Effector CD4-positive, alpha-beta T cell (primary cell): ENCODE measurements at places on chromosomes 2 and 18.

- peak; percentile 30 for DNase-seq
Observed at GRCh38 chr2:230924470-230925341, at the start of gene GPR55. TSS of gene GPR55 (minus strand) at chr2:230925242. CDS start at chr2:230910962, 14,280 bp downstream.

DNA sequence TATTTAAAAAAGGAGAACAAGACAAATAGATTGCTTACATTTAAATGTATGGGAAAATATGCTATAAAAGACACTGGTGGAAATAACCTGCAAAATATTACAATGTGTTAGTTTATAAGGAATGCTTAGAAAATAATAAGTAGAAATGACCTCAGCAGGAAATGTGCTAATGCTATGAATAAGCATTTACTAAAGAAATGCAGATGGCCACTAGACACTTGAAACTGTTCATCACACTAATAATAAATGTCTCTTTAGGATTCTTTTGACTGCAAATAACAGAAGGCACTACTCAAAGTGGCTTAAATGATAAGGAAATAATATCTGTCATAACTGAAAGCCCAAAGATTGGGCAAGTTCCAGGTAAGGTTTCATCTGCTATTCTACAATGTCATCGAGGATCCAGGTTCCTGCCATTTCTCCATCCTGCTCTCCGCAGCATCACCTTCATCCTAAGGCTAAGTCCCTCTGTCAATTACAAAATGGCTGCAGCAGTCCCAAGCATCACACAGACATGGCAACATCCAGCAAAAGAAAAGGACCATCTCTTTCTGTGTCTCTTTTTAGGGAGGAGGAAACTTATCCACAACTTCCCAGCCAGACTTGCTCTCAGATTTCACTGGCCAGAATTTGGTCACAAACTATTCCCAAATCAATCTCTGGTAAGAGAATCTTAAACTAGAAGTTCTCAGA, 21.9 kb downstream of the METTL8 start:
- no peak for DNase-seq

DNA sequence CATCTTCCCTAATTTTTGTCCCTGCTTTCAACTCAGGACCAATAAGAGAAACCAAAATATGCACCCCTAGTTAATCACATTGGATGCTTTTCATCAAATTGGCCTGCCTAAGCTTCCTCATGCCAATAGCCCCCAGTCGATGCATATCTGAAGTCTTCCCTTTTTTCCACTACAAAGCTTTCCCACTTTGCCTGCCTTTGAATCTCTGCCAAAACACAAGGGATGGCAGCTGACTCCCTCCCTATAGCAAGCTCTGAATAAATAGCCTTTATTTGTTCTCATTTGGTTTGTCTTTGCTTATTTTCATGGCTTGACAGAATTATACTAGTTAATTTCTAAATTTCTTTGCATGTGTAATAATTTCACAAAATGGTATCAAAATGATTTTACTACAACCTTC, 621.2 kb downstream of the MBD2 start:
- no peak for DNase-seq

DNA sequence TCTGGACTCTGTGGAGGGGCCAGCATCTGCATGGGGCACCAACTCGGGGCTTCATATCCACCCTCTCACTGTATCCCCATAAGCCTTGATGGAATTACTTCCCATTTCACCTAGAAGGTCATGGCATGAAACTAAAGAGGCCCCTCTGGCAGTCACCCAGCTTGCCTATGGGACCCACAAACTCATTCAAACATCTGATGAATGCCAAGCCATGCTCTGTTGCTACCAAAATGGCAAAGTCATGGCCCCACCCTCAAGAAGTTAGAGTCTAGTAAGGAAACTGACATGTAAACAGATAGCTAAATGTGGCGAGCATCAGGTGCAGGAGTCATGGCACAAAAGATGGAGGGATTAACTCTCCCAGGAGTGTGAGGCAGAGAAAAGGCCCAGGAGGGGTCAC, 14.5 kb downstream of the CYB5A start:
- no peak for DNase-seq

- DNase-seq, result no peak
Observed at GRCh38 chr2:197307933-197308521, 2.6 kb downstream of the ANKRD44 start.

GRCh38 chr2:59680863-59681262, 872.6 kb downstream of the BCL11A start:
- no peak for DNase-seq

DNA sequence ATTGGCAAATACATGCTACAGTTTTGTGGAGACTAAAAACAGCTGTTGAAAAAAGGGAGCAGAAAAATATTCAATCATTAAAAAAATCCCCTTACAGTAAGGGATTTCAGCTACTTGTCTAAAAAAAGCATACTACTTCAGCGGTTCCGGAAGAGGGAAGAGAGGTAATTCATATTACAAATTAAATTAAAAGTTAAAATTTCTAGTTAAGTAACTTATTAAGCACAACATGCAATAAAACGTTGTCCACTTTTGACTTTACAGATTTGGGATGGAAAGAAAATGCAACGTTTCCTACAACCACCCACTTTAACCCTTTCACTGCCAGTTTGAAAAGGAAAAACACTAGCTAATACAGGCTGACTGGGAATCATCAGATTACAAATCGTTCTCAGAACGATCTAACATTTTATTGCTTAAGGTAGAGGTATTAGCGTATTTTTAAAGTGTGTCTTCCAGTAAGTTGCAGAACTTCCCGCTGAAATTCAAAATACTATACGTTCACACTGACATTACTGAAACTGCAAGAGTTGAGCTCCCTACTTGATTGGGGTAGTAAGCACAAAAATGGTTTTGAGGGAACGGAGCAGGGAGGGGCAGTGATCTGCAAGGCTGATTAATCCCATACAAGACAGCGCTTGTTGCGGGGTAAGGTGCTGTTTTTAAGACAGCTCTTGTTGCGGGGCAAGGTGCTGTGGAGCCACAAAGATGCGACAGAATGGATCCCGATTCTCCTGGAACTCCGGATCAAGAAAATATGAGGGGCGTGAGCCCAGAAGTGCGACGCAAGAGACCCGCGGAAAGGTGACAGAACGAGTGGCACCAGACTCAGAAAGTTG, 743 bp downstream of the HADHA start:
- DNase-seq, result no peak

- DNase-seq, result no peak
Observed at GRCh38 chr2:169116327-169116726, 47.0 kb downstream of the DHRS9 start.

DNA sequence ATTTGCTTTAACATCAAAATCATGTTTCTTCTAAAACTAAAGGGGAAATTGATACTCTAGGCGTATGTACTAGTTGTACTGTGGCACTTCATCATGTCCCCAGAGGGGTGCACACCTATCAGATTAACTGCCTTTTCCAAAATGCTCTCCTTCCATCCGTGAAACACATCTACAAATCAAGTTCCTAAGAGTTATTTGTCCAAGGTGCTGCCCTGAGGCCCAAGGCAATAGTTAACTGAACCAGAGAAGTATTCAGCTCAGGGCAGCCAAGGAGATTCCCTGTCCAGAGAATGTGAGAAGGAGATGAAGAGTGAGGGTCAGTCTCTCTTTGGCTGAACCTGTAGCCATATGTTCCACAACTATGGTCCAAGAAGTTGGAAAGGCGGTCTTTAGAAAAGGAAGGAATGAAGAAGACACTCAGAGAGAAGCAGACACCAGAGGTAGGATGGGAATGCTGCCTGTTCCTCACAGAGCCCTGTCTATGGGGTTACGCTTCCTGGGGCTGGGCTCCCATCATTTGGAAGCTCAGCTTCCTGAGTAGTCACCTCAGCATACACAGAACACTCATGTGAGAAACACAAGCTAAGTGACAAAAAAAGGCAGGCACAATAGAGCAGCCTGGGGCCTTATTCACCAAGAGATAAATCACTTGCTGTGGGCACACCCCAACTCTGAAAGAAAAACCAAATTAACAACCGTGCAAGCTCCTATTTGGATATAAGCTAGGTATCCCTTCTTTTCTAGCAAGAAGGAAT, 55.6 kb downstream of the ANKRD44 start:
- DNase-seq, result no peak

GRCh38 chr2:190844700-190845401, 35.8 kb upstream of the GLS start:
- DNase-seq, result no peak

GRCh38 chr2:194765723-194766122, 891.3 kb upstream of the SLC39A10 start:
- no peak for DNase-seq

DNA sequence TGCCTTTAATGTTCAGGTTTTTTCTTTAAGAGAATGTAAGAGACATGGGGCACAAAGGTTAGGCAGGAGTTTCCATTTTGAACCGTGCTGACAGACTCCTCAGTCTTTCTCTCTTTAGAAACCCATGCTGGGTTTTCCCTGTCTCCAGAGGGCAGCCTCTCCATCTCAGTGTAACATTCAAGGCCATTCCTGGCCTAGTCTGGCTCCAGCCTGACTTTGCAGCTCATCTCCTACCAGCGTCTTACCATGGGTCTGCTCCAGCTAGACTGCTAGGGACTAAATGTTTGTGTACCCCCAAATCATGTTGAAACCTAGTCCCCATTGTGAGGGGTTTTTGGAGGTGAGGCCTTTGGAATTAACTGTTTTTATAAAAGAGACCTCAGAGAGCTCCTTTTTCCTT, 9.8 kb upstream of the CLIP4 start:
- no peak for DNase-seq

DNA sequence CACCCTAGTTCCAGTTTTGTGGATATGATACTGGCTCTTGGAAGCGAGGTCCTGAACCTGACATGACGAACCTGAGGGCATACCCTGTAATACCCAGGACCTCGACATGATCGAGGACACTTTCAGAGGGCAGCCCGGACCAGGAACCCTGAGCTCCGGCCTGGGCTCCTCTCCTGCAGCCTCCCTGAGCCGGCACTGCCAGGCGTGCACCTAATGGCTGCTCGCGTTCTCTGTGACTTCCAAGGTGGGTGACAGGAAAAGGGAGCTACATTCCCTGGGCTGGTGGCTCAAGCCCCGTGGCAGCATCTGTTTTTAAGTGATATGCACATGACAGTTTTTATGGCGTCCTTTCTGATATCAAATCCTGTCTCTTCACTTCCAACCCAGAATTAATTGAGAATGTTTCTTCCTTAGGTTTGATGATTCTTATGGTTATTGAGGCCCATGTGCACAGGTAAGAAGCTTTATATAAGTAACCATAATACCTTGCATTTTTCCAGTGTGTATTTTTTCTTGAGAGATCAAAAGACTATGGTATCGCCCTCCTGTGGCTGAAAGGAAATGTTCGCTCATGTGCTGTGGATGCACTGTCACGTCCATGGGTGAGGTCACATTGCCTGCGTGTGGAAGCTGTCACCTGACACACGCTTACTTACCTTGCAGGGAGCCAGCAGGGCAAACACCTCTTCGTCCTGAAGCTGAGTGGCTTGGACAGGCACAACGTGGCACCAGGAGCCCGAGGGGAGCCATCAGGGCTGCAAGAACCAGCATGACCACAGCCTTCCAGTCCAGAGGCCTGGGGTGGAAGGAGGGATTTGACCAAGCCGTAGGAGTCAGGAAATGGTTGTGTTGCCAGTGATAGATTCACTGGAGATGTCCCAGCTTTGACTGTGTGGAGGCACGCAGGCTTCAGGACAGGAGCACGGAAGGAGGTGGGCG, 367.4 kb upstream of the MYT1L start:
- no peak for DNase-seq

- DNase-seq, result no peak
Observed at GRCh38 chr2:71712158-71712818, 258.9 kb downstream of the DYSF start.

- DNase-seq, result no peak
Observed at GRCh38 chr2:239391286-239392071, 9.3 kb downstream of the HDAC4 start.

- no peak for DNase-seq
Observed at GRCh38 chr2:191620144-191620543, 57.8 kb upstream of the NABP1 start.

GRCh38 chr2:225104971-225105370, 62.7 kb upstream of the DOCK10 start:
- DNase-seq, result no peak

DNA sequence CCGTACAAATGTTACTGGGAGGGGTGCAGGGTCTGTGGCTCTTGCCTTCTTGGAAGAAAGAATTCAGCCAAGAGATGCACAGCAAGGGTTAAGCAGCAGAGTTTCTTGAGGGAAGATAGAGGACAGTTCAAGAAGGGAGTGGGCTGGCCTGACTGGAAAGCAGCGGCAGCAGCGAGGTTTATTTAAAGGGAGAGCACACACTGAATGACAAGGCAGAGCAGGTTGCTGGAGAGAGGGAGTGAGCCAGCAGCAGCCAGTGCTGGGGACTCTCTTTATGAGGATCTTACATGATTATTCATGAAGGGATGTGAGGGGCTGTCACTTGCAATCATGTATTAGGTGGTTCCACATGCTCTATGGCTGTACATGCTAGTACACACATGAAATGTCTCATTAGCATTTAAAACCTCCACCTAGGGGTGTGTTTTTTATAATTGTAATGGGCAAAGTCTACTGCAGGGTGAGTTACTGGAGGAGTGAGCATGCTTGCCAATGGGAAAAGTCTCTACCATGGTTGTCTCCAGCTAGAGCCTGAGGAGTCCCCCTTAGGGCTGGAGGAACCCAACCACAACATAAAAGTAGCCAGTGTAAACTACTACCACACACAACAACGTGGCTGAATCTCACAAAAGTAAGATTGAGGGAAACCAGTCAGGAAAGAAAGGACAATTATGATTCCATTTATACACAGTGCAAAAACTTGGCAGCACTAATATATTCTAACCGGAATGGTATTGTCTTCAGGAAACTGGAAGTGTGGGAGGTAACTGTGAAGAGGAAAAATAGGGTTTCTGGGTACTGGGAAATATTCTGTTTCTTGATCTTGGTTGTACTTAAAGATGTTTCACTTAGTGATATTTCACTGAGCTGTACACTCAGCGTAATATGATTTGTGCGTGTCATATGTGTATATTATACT, 87.6 kb upstream of the FAM110C start:
- DNase-seq, result no peak

DNA sequence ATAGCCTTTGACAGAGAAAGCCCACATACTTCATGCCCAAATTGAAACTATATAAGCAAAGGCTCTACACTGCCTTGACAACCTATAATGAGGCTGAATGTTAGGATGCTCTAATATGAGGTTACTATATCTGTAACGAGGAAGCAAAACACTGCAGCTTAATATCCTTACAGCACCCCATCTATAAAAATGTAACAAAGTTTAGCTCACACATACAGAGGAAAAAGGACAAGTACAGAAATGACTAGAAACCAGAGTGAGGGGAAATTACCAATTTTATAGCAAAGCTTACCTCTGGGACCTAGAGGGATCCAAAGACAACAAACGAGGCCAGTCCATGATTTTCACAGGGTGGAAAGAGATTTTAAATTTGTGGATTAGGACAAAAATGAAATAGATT, 138.5 kb downstream of the COL4A4 start:
- no peak for DNase-seq

- DNase-seq, result no peak
Observed at GRCh38 chr2:34578641-34579040, 979.5 kb upstream of the FAM98A start.

GRCh38 chr2:223751012-223751411, 86.4 kb downstream of the AP1S3 start:
- DNase-seq, result no peak
